ENCODE measurements at places on chromosomes 6 and 20. TPM values are rescaled to one million over a fixed set of nuclear protein-coding genes. Genes with fewer than 3 reads are reported as not detected.

HUS1B gene
- 0.65 TPM for total RNA-seq

BANF2 gene
- not detected for total RNA-seq

SENP6 gene
- 58.8 TPM for total RNA-seq

ULBP2 gene
- total RNA-seq: 9.6 TPM

MMS22L gene
- 24.5 TPM for total RNA-seq

PNPLA1 gene
- total RNA-seq: not detected

BEND6 gene
- 0.97 TPM for total RNA-seq

SIM1 gene
- total RNA-seq: under 0.01 TPM

SIRPB2 gene
- 3.0 TPM for total RNA-seq

ASIP gene
- total RNA-seq: not detected

CFAP206 gene
- total RNA-seq: 0.65 TPM

BCKDHB gene
- 12.3 TPM for total RNA-seq

OTOR gene
- not detected for total RNA-seq

TPD52L1 gene
- 2.3 TPM for total RNA-seq

NEURL2 gene
- total RNA-seq: 2.6 TPM

PRDM13 gene
- total RNA-seq: not detected

ANKRD66 gene
- not detected for total RNA-seq

Measured in epithelial cell of umbilical artery (primary cell).